ENCODE measurements at places on chromosomes 13 and 19.
A peak's percentile ranks its signal among the peaks of the same experiment; 100 is the strongest.

DNA sequence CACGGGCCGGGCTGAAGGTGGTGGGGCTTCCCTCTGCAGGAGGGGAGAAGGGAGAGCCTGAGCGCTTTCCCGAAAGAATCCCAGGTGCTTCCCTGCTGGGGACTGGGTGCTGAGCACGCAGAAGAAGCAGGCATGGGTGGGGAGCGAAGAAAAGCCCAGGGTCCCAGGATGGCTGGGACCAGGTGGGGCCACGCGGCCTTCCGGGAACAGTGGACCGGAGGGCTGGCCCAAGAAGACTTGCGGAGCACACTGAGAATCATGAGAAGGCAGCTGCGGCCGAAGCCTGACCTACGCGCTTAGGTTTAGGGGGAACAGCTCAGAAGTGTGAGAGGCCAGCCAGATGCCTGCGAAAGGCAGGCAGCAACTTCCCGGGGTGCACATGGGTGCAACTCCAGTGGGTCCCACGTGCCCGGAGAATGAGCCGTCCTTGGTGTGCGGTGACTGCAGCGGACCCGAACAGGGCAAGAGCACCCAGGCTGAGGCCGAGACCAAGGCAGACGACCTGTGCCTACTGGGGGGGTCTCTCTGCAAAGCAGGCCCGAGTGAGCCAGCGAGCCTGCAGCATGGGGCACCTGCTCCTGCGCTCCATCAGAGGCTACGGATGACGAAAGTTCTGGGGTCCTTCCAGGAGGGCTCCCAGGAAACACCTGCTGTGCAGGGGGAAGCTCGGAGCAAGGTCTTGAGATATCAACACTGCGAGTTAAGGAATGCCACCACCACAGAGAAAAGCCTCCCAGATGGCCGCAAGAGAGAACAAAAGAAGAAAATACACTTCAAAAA lies 52.4 kb downstream of the MLLT1 start:
- DNase-seq, result no peak

GRCh38 chr19:33260628-33261418 lies 35.2 kb upstream of the SLC7A10 start:
- no peak for DNase-seq

- no peak for DNase-seq
These were observed 450.8 kb downstream of the DCT start for GRCh38 chr13:94028650-94029049.

- no peak for DNase-seq
These were observed 572.5 kb upstream of the SLC10A2 start for GRCh38 chr13:103638706-103639105.

- DNase-seq, result peak; percentile 17
These were observed 13.1 kb upstream of the MEDAG start for GRCh38 chr13:30892966-30893365.

DNA sequence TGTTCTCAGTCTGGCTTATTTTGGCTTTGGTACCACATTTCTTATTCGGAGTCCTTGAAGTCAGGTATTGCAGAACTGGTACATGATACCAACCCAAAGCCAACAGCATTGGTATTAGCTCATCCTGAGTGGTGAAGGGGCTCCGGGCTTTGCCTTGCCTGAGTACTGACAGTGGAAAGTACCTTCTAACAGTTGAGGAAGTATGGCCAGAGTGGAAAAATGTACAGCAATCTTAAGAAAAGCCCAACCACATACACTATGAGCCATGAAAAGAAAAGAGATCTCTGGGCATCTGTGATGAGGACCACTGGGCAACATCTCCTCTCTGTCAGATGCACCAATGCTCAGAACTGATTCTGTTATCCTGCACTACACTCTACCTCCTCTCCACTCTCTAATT lies 8.3 kb downstream of the LCP1 start:
- DNase-seq, result no peak

GRCh38 chr13:22243469-22244163 lies 572.7 kb downstream of the FGF9 start:
- no peak for DNase-seq

GRCh38 chr19:46159418-46160232 lies 11.6 kb downstream of the IGFL2 start:
- no peak for DNase-seq

- DNase-seq, result no peak
These were observed 2743.3 kb upstream of the PCDH20 start for GRCh38 chr13:64158908-64159307.

DNA sequence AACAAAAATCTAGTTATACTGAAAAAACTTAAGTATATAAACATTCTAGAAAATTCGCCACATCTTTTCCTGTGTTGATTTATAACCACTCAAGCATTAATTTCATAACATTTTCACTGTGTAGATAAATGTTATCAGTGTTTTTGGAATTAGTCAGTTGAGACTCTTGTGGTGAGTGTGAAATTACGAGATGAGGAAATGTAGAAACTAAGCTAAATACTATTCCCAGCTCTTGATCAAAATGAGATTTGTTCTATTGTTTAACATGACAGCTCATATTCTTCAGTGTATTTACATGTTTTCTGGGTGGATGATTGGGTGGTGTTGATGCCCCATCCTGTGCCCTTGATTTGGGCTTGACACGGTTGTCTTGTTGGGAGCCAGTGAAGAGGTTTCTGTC lies 406.8 kb downstream of the DACH1 start:
- DNase-seq, result no peak

GRCh38 chr19:10603084-10603872 lies 16.2 kb upstream of the AP1M2 start:
- peak; percentile 54 for DNase-seq

DNA sequence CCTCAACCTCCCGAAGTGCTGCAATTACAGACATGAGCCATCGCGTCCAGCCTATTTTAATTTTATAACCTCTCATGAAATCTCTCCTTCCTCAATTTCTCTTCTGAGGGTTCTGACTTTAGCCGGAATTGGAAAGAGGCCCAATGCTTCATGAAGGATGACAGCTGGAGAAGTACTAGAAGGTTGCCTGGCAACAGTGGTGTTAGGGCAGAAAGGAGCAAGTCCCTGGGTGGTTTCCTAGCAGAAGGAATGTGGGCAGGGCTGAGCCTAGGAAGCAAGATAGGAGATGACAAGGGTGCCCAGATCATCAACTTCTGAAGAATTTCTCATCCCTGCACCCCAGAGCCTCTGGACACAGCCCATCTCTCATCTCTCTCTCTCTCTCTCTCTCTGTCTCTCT lies 25.8 kb downstream of the CACNG6 start:
- no peak for DNase-seq

DNA sequence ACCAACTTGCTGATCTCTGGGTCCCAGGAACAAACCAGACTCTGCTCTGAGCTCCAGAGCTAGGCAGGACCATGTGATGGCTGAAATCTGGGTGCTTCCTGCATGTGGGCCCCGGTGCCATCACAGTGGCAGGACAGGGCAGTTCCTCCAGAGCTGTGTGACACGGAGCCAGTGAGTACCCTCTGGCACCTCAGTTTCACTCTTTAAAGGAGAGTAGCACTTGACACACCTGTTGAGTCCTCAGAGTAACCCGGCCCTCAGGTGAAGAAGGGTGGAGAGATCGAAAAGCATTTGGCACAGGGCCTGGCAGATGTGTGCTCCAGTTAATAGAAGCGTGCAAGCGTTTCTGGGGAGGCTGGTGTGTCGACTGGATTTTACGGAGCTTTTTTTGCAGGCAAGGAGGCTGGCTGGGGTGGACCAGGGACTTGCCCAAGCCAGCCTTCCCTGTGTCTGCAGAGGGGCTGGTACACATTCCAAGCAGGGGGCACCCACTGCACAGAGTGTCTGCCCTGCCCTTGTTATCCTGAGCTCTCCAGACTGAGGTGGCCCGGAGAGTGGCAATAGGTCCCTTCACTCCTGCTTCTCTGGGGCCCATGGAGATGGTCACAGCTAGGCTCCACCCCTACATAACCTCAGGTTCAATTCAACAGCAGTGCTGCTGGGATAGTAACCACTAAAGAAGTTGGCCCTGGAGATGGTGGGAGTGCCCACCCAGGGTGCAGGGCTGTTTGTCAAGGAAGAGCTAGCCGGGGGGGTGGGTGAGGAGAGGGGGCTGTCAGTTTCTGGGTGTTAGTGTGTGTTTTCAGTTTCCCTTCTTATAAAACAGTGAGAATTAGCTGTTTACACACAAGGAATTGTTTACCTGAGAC lies 8.3 kb downstream of the RPS19 start:
- DNase-seq, result peak; percentile 27

- DNase-seq, result no peak
These were observed 511.5 kb downstream of the UQCRFS1 start for GRCh38 chr19:28701491-28701890.

- no peak for DNase-seq
These were observed 138.5 kb upstream of the DACH1 start for GRCh38 chr13:72005455-72005854.

DNA sequence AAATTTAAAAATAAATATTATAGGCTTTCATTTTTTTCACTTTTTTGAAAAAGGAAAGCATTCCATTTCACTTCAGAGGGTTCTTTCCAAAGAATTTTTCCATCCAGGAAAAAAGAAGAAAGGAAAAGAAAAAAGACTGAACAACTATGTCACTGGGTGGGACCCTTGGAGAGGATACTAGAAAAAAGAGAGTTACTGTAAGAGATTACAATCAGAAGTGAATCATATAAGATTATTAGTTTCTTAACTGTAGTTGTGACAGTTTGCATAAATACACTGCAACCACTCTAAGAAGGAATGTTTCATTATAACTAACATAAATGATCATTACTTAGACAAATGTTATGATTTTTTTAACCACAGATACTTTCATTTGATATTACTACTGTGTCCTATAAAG lies 87.8 kb downstream of the KLF12 start:
- DNase-seq, result no peak

Data from mucosa of descending colon (tissue), 3 donors.